ENCODE measurements at places on chromosomes 4 and X.

DNA sequence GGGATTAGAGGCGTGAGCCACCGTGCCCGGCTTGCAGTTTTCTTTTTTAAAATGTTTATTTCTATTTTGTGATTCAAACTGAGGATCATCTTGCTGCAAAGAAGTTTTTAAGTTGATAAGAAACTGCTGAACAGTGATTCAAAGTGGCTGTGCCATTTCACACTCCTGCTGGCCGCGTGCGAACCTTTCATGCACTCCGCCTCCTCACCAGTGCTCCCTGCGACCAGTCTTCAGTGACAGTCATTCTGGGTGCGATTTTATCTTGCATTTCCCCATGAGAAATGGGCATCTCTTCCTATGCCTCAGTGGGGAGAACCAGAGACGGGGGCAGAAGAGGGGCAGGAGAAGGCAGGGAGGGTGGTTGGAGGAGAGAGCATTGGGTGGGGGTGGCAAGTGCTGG is 21.4 kb downstream of the TMEM187 start:
- DNase-seq, result no peak

- no peak for DNase-seq
Observed at GRCh38 chr4:10160281-10160856, 43.8 kb upstream of the WDR1 start.

DNA sequence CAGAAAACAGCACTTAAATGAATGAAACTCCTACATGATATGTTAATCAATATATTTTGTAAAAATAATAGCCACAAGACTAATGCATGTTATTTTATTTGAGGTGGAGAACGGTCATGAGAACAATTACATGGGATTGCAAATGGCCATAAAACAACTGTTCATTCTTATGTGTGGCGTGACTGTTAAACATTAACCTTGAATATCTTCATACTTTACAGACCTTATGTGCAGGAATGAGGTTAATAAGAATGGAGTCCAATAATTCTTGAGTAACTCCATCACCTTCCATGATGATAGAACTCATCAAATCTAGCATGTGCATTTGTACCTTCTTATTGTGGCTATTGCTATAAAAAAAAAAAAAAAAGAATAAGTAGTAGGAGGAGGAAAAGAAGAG is 55.3 kb downstream of the PDS5A start:
- DNase-seq, result no peak

DNA sequence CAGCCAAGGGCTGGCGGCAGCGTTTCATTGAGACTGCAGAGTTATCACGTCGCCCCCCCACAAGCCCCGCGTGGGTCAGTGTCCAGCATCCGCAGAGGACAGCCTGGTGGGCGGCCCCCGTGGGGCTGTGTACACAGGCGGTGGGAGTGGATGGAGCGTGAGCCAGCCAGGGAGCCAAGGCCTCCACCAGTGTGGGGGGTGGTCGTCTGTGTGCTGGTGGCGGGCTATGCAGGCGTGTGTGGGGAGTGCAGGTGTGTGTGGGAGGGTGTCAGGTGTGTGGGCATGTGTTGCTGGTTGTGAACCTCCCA is 56.5 kb upstream of the NKX1-1 start:
- no peak for DNase-seq

GRCh38 chrX:41245641-41246040 is 88.3 kb upstream of the DDX3X start:
- DNase-seq, result no peak

DNA sequence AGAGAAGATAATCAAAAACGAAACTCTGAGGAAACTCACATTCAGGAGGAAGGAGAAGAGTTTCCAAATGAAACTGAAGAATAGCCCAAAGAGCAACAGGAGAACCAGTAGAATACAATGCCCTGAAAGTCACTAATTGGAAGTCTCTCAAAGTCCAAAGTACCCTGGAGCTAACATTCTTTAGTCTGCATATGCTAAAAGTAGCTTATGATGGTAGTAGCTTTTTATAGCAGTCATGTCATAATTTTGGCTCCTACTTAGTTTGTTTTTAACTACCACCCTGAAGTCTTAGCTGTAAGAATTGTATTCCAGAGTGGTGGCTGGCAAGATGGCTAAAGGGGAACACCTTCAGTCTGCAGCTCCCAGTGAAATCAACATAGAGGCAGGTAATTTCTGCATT is 100.3 kb upstream of the FGF16 start:
- no peak for DNase-seq

DNA sequence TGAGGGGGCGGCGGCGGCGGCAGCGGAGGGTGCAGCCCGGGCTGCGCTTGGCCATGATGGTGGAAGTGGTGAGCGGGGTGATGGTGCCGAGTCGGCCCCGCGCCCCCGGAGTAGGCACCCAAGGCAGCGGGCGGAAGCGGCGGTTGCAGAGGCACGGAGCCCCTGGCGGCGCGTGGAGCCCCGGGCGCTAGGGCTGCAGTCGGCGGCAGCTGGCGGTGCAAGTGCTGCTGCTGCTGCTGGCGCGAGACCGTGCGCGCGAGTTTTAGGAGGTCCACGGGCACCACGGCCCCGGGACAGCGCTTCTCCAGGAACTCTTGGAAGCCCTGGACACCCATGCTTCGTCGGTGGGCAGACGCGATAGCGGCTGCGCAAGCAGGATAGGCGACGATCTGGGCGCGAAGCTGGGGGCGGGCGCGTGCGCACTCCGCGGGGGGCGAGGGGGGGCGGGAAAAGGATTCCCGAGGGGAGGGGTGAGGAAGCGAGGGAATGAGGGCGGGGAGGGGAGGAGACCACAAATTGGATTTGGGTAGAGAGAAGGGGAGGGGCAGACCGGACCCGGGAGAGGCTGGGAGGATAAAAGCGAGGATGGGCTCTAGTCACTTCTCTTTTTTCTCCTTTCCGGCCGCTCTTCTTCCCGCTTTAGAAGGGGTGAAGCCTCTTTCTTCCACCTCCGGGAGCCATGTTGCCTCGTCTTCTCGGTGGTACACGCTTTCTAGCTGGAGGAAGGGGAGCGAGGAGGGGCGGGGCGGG is at the start of gene FAM120C:
FAM120C (minus strand) TSS at position 391 of the 750 bp plus-strand sequence; CDS start at position 335, 56 bp downstream.
- peak; percentile 38 for DNase-seq

- DNase-seq, result peak; percentile 29
Observed at GRCh38 chrX:93673056-93673868, at the start of gene NAP1L3. TSS of gene NAP1L3 (minus strand) at chrX:93673578. CDS start at chrX:93673304, 274 bp downstream.

DNA sequence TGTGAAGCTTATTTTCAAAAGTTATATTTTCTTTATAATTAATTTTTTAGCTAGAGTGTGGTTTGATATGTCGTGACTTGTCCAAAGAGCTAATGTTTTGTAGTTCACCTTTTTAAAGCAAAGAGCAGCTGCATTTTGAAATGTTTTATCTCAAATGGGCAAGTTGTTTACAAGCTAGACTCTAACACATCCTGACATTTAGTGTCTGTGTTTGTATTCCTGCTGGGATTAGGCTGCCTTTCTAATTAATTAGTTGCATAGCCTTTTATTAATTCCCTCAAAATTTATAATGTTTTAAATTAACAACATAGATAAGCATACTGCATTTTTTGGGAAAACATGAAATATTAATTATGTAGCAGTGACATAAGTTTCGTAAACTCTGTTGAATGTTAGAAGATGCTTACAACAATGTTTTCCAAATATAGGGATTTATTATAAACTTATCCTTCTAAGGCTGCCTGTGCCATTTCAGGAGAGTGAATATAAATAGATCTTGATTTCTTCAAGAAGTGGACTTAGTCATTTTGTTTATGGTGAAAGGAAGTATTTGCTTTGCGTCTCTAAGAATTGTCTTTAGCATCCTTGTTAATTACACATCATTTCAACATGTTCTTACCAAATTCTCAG is 37.7 kb upstream of the NUDT6 start:
- no peak for DNase-seq

DNA sequence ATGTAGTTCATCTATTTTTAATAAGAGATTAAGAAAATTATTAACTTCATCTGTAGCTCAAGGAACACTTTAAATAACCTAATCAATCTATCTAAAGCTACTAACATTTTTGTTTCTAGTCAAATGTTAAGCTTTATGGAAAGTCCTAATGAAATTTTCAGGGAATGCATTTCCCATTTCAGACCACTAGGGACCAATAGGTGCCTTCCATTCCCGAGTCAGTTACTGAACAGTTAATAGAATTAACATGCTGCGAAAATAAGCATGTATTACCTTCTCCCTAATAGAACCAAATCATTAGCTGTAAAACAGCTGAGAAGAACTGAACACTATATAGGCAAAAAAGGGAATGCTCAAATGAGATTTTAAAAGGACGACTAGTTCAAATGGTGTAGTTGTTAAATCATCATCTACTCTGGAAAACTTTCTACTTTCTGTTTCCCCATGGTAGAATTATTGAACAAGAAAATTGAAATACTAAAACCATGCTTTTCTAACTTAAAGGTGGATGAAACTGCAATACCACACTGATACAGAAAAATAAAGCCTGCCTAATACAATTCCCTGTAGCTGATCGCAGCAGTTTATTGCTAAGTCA is 22.5 kb downstream of the STX18 start:
- DNase-seq, result no peak

GRCh38 chrX:108091878-108092291 is 307 bp downstream of the ATG4A start:
- DNase-seq, result no peak

GRCh38 chrX:154411981-154412340 is 622 bp downstream of the TAFAZZIN start:
- peak; percentile 40 for DNase-seq

DNA sequence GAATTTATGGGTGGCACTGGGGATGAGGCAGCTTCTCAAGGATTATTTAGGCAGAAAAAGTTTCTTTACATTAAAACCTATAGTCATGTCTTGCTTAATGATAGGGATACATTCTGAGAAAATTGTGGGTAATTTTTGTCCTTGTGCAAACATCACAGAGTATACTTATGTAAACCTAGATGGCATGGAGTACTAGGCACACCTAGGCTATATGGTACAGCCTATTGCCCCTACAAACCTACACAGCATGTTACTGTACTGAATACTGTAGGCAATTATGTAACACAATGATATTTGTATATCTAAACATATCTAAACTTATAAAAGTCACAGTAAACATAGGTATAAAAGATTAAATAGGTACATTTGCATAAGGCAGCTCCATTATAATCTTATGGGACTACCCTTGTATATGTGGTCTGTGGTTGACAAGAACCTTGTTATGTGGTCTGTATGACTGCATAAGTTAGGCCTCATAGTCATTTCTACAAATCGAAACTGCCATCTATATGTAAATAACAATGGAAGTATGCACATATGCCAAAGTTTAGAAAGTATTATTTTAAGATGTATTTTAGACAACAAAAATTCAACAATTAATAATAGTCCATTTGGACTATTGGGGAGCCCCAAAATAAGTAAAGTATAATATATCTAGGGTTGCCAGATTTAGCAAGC is 87.3 kb downstream of the CFAP299 start:
- DNase-seq, result no peak

GRCh38 chr4:8329859-8330761 is 60.6 kb downstream of the HTRA3 start:
- DNase-seq, result no peak
